ENCODE measurements at places on chromosomes 13 and 19. TPM values are rescaled to one million over a fixed set of nuclear protein-coding genes. Genes with fewer than 3 reads are reported as not detected.

The SIAH3 gene
- polyA plus RNA-seq = 2.8 TPM

The KLK3 gene
- polyA plus RNA-seq = not detected

DNA sequence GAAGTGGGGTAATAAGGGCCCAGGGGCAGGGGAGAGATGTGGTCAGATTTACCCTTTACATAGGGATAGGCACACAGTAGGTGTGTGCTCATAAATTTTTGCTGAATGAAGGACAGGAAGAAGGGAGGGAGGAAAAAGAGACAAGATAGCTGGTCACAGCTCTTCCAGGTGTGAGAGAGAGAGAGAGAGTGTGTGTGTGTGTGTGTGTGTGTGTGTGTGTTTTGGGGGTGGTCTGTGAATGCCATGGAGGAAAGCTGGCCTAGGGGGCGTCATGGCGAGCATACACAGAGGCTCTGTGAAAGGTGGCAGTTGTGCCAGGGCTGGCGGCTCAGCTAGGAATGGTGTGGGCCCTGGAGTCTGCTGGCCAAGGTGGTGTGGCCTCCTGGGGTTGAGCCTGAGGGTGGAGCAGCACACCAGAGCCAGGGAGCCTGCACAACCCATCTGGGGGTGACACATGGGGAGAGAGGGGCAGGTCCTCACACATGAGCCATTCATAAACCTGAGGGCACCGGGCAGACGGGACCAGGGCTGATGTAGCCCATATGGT is 6.0 kb upstream of the PRX start:
- DNase-seq = no peak

The DACH1 gene
- 118 TPM for polyA plus RNA-seq

DNA sequence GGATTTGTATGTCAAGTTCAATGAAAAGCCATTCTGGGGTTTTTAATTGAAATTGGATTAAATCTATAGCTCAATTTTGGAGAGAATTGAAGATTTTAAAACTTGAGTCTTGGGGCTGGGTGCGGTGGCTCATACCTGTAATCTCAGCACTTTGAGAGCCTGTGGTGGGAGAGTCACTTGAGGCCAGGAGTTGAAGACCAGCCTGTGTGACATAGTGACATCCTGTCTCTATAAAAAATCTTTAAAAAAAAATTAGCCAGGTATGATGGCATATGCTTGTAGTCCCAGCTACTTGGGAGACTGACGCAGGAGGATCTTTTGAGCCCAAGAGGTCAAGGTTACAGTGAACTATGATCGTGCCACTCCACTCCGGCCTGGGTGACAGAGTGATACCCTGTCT is 41.2 kb downstream of the VAV1 start:
- no peak for DNase-seq

The ATP4A gene
- not detected for polyA plus RNA-seq

The CGB8 gene
- polyA plus RNA-seq = 0.18 TPM

The APBA3 gene
- 14.7 TPM for polyA plus RNA-seq

DNA sequence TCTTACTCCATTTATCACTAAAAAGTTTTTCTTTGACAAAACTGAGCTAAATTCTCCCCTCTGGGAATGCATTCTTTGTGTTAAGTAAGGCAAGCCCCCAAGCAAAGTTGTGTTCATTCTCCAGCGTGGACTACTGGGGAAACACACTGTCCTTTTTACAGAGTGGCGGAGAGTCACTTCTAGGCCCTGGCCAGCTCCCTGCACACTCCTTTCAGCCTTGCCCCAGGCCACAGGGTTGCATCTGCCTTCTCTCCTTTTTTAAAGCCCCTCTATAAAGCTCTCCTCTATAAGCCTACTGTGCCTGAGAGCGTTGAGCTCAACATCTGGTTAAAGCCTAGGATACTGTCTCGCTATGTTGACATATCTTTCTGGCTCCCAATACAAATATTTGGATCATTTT is 803.4 kb downstream of the PCDH17 start:
- no peak for DNase-seq

The NLRP7 gene
- not detected for polyA plus RNA-seq

GRCh38 chr13:40132249-40132648 is 476.8 kb downstream of the COG6 start:
- no peak for DNase-seq

DNA sequence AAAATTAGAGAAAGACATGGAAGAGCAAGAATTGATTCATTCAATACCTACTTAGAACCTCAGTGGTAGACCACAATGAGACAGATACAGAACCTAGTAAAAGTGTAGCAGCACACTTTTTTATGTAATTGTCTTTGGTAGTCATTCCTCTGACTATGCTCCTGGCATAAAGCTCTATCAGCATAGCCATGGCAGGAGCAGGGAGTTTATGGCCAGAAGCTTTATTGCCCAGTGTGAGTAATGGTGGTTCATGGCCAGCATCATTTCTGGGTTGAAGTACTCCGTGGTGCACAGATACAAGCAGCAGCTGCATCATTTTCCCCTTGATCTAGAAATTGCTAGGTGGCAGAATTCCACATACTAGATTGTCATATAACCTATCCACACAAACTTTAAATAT is 352.6 kb downstream of the TBC1D4 start:
- no peak for DNase-seq
